ENCODE measurements at places on chromosomes 11 and 22.

GRCh38 chr11:94107363-94107762 is 21.3 kb upstream of the PANX1 start:
- no peak for DNase-seq

DNA sequence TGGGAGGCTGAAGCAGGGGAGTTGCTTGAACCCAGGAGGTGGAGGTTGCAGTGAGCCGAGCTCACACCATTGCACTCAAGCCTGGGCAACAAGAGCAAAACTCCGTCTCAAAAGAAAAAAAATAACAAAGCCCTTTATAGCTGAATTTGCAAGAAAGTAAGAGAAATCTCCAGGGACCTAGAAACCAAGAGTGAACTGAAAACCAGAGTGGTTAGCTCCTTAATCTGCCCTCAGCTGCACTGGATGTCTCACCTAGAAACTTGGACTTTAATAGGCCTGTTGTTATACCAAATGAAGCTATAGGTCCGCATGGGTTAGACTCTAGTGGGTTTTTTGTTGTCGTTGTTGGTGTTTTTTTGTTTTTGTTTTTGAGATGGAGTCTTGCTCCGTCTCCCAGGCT is 4.1 kb downstream of the NEU3 start:
- DNase-seq, result no peak

DNA sequence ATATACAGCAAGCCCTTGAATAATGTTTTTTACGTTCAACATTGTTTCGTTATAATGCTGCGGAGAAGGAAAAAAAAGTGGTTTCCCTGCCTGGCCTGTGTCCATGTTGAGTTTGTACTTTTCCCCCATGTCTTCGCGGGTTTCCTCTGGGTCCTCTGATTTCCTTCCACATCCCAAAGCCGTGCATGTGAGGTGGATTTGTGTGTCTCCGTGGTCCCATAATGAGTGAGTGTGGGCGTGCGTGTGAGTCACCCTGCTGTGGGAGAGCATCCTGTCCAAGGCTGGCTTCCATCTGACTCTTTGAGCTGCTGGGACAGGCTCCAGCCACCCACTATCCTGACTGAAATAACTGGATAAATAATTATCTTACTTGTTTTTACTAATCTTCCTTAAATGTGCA is 29.6 kb upstream of the SNX19 start:
- no peak for DNase-seq

GRCh38 chr22:20653795-20654342 is 120.0 kb upstream of the SERPIND1 start:
- DNase-seq, result no peak

- DNase-seq, result no peak
Measured at GRCh38 chr11:12214751-12215150, 104.4 kb downstream of the MICAL2 start.

DNA sequence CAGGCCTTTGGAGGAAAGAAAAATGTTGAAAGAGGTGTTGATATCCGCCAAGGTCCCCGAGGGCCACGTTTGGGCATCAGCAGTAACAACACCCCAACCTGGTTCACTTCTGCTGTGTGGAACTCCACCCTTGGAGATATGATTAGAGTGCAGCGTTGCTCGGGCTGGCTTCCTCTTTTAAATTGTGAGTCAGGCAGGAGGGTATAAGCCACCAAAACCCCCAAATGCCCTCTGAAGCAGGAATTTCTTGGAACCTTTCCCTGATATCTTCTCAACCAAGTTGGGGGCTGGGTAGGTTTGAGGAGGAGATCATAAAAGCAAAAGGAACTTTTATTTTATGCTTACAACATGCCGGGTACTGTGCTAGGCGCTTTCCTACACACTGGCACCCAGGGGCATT is 6.4 kb upstream of the C11orf96 start:
- no peak for DNase-seq

DNA sequence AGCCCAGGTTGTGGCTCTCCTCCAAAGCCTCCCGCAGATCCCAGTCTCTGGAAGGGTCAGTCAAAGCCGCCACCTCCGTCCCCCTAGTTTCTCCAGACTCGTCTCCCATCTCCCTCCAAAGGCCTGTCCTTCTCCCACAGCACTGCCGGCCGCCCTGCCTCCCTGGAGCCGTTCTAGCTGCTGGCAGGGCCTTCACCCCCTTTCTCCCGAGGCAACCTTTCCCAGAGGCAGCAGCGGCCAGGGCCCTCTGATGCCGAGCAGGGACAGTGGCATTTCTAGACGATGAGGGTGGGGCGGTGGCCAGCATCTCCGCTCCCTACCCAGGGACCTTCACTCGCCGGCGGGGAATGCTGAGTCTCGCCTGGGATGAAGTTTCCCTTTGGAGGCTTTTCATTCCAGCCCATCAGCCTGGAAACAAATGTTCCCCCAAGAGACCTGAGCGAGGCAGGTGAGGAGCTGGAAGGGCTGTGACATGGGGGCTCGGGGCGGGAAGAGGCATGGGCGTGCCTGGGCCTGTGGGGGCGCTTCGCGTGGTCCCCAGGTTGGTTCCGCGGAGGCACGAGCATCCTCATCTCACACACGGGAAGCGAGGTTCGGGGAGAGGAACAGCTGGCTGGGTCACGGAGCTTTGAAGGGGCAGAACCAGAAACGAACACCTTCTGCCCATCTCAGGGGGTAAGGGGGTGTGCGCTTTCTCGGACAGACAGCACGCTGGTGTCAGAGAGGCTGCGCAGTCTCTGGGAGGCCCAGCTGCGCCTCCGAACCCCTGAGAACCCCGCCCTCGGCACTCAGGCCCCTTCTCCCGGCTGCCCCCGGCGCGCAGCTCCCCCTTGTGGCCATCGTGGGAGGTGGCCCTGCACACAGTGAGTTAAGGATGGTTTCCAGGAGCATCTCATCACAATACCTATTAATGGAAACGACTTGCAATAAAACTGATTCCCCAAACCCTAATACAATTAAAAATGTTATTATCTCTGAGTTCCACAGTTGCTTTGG is 18.1 kb upstream of the KLHL35 start:
- DNase-seq, result peak; percentile 12

GRCh38 chr11:10303558-10304363 is 1.1 kb upstream of the ADM start:
- peak; percentile 23 for DNase-seq

DNA sequence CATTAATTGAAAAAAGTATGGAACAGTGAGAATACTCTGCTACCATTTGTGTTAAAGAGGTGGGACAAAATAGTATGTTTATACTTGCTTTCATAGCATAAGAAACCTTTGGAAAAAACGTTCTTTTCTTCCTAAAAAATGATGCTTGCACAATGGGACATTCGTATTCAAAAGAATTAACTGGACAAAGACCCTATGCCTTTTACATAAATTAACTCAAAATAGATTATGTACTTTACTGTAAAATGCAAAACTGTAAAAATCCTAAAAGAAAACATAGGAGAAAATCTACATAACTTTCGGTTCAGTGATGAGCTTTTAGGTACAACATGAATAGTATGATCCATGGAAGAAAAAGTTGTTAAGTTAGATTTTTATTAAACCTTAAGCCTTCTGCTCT is 166.2 kb downstream of the NELL1 start:
- DNase-seq, result no peak

GRCh38 chr11:34758262-34758661 is 137.4 kb downstream of the EHF start:
- no peak for DNase-seq

DNA sequence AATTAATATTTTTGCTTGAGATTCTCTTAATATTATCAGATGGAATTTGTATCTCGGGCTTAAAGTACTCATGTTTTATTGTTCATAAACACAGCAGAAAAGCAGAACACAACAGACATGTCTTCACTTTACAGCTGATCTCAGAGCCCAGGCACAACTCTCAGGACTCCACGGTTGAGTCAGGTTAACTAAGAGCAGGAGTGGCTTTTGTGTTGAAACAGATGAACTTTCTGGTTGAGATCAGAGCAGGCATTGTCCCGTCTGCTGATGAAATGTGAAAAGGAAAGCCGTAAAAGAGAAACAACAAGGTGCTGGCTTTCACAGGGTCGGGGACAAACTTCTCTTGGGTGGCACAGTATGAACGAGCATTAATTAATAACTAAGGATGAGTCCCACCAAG is 49.0 kb downstream of the JHY start:
- no peak for DNase-seq

- no peak for DNase-seq
Measured at GRCh38 chr11:99422581-99423427, 402.1 kb downstream of the CNTN5 start.

- DNase-seq, result no peak
Measured at GRCh38 chr22:24162436-24162835, 18.9 kb upstream of the SUSD2 start.

GRCh38 chr11:75557666-75558494 is 4.2 kb upstream of the SERPINH1 start:
- DNase-seq, result no peak

DNA sequence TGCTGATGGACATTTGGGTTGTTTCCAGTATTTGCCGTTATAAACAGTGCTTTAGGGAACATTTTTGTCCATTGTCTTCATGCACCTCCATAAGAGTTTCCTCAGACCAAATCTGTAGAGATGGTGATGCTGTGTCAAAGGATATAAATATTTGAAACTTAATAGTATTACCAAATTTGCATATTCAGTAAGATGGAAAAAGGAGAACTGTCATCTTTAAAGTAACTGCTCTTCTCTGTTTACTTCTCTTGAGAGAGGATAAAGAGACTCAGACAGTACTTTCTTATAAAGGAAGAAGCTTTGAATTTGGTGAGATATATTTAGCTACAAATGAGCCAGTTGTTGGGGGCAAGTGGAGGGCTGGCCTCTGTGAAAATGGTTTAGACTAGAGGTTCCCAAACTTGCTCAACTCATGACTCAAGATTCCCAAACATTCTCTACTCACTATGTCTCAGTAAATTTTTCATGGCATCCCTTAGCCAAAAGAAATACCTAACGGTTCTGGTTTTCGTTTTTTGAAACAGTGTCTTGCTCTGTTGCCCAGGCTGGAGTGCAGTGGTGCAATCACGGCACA is 26.2 kb downstream of the SHISA8 start:
- DNase-seq, result no peak
